ENCODE measurements at places on chromosomes 2 and 18. TPM values are rescaled to one million over a fixed set of nuclear protein-coding genes. Genes with fewer than 3 reads are reported as not detected.

The RETSAT gene
- 68.5 TPM for total RNA-seq

The DSC2 gene
- total RNA-seq, result 0.09 TPM

The B3GNT2 gene
- 19.7 TPM for total RNA-seq

The PRKAG3 gene
- not detected for total RNA-seq

The GREB1 gene
- 0.26 TPM for total RNA-seq

The TUBA4B gene
- not detected for total RNA-seq

The INHBB gene
- 32.7 TPM for total RNA-seq

The PDE11A gene
- 0.09 TPM for total RNA-seq

The COBLL1 gene
- total RNA-seq, result 2.2 TPM

The UGT1A3 gene
- total RNA-seq, result not detected

The NAT8 gene
- not detected for total RNA-seq

The SCYGR4 gene
- total RNA-seq, result not detected

The MTA3 gene
- 25.8 TPM for total RNA-seq

The DYNC1I2 gene
- 150 TPM for total RNA-seq

The TM4SF20 gene
- not detected for total RNA-seq

The TXNDC2 gene
- total RNA-seq, result not detected

The LYPD6 gene
- total RNA-seq, result 13.7 TPM

The CYBRD1 gene
- total RNA-seq, result 24.5 TPM

The CRACDL gene
- total RNA-seq, result 0.54 TPM

The SERPINB2 gene
- total RNA-seq, result not detected

The BMPR2 gene
- total RNA-seq, result 54.9 TPM

The ERFE gene
- total RNA-seq, result 0.22 TPM

The SLC16A14 gene
- 0.09 TPM for total RNA-seq

The CAPG gene
- total RNA-seq, result 30.9 TPM

The ARHGAP15 gene
- not detected for total RNA-seq

The PSMA8 gene
- total RNA-seq, result not detected

The SH3BP4 gene
- total RNA-seq, result 17.4 TPM

The IKZF2 gene
- 1.0 TPM for total RNA-seq

The LIMS3 gene
- total RNA-seq, result 17.3 TPM

The PLCL1 gene
- 0.11 TPM for total RNA-seq

The PPP1R1C gene
- 0.33 TPM for total RNA-seq

The B3GNT7 gene
- total RNA-seq, result 13.0 TPM

The ALK gene
- not detected for total RNA-seq

The UPP2 gene
- not detected for total RNA-seq

The AKAIN1 gene
- not detected for total RNA-seq

The FARP2 gene
- total RNA-seq, result 56.5 TPM

The UGT1A4 gene
- not detected for total RNA-seq

The KIDINS220 gene
- 77.9 TPM for total RNA-seq

The SP140 gene
- not detected for total RNA-seq

The POTEI gene
- 0.17 TPM for total RNA-seq

The CACNB4 gene
- total RNA-seq, result 0.26 TPM

The MAP2 gene
- total RNA-seq, result 3.8 TPM

The CNTNAP5 gene
- total RNA-seq, result under 0.01 TPM

The IL1RL2 gene
- 0.22 TPM for total RNA-seq

The DPP4 gene
- total RNA-seq, result 212 TPM

The EHBP1 gene
- total RNA-seq, result 22.9 TPM

The COL6A3 gene
- 35.2 TPM for total RNA-seq

The ACMSD gene
- total RNA-seq, result not detected

The COL4A3 gene
- total RNA-seq, result not detected

The LYG2 gene
- not detected for total RNA-seq
